Stimulated activated memory B cell treated with anti-CD40 and anti-IgM and Interleukin-4, amounts not matched to agents 10 μg/mL and 1 μg/mL and 100 μg/mL, for 72 hours (primary cell): ENCODE measurements at places on chromosomes 6 and 20.
A peak's percentile ranks its signal among the peaks of the same experiment; 100 is the strongest.

DNA sequence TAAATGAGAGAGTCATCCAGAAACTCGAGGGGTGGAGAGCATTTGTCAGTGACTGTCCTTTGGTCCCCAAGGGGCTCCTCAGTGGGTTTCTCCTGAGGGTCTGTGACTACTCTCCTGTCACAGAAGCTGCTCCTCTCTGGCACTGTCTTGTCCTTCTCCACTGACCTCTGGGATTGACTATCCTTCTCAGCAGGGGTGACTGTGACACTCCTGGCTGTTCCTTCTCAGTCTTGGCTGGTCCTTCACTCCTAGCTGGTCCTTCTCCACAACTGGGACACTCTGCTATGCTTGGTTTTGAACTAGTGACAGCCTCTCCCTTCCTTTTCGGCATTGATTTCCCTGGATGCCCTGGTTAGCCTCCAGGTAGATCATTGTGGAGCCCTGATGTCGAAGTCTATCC is 33.5 kb downstream of the DYNLT1 start:
- ATAC-seq, result no peak

- ATAC-seq, result no peak
These were observed 131.6 kb downstream of the PHACTR3 start for GRCh38 chr20:59735917-59736316.

GRCh38 chr6:85278466-85279035 is 171.3 kb upstream of the NT5E start:
- ATAC-seq, result no peak

DNA sequence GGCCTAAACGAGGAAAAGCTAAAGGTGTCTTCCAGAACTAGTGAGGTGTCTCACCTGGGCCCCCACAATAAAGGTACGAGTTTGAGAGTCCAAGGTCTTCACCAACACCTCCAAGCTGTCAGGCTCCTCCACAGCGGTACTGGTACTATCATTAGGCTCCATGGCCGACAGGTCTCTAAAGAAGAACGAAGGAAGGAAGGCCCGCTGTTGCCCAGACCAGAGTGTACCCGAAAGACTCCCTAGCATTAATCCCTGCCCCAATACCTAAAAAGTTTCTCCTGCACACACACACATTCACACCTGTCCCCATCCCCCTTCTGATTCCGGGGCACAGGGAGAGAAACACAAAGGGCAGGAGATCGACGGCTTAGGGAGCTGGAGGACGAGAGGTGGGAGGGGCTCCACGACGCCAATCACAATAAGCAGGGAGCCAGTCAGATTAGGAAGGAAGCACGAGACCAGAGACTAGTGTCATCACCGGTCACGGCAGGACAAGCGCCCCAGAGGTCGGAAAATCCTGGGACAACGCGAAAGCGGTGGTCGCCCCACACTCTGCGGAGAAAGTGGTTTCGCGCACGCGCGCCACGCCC is 764 bp downstream of the BAG6 start:
- peak; percentile 60 for ATAC-seq

DNA sequence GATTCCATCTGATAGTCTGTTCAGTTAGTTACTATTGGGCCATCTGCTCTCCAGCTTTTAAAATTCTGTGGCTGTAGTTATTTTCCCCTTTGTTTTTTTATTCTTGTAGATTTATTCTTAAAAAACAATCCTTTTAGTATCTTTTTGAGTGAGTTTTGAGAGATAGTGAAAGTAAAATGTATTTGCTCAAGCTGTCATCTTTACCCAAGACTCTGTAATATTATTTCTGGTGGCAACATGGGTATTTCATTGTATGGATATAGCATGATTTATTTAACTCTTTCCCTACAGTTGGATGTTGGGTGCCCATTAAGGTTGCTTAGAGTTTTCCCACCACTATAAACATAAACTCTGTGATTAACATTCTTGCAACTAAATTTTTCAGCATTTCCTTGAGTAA is 24.6 kb downstream of the STK4 start:
- ATAC-seq, result no peak

DNA sequence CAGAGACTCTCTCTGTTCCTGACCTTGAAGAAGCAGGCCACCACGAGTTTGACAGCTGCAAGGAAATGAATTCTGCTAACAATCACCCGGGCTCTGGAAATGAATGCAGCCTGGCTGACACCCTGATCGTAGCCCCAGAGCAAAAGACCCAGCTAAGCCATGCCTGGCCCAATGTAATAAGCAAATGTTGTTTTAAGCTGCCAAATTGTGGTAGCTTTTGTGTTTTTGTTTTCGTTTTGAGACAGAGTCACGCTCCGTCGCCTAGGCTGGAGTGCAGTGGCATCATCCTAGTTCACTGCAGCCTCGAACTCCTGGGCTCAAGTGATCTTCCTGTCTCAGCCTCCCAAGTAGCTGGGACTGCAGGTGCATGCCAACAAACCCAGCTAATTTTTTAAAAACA is 3.3 kb upstream of the OXT start:
- peak; percentile 39 for ATAC-seq

GRCh38 chr6:69280858-69281257 is 516.0 kb downstream of the LMBRD1 start:
- ATAC-seq, result no peak

- ATAC-seq, result no peak
These were observed 533.3 kb downstream of the HACE1 start for GRCh38 chr6:104326173-104327001.

GRCh38 chr6:135703621-135704020 is 147.9 kb upstream of the PDE7B start:
- ATAC-seq, result peak; percentile 85

- ATAC-seq, result peak; percentile 21
These were observed 586 bp upstream of the HMGA1 start for GRCh38 chr6:34236131-34236442.

DNA sequence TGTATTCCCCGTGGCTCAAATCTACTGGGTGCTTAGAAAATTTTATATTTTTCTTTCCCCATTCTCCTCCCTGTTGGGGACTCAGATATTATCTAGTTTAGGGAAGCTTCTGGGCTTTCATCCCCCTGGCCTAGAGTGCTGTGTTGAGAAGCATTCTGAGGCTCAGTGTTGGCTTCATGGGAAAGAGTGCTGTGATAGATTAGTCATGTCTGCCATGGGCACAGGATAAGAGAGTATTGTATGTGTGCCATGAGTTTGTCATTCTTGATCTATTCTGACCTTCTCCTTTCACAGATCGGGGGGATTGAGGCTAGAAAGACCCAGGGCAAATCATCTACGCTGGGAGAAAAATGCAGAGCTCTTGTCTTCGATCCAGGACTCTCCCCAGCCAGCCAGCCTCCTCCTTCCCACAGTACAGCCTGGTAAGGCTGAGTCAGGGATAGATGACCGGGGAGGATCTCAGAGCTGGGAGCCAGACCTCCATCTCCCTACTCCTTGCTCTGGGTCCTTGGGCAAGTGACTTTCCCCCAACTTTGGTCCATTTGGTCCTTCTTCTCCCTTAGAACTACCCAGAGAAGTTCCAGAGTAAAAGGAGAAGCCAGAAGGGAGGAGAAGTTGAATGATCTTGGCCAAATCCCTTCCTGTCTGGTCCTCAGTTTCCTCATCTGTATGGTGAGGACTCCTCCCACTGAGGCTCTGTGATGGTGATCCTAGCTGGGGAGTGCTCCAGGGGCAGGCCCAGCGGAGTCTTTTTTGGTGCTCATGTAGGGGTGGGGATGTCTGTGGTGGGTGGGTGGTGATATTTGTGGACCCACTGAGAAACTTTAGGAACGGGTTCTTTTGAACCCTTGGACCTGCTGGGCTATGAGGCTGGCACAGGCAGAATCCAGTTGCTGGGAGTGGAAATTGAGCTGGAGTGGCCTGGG is 5.0 kb downstream of the SRC start:
- no peak for ATAC-seq

GRCh38 chr6:46584586-46584985 is 68.0 kb downstream of the CYP39A1 start:
- ATAC-seq, result no peak

- peak; percentile 54 for ATAC-seq
These were observed 203.4 kb downstream of the TTLL2 start for GRCh38 chr6:167528239-167528638.

DNA sequence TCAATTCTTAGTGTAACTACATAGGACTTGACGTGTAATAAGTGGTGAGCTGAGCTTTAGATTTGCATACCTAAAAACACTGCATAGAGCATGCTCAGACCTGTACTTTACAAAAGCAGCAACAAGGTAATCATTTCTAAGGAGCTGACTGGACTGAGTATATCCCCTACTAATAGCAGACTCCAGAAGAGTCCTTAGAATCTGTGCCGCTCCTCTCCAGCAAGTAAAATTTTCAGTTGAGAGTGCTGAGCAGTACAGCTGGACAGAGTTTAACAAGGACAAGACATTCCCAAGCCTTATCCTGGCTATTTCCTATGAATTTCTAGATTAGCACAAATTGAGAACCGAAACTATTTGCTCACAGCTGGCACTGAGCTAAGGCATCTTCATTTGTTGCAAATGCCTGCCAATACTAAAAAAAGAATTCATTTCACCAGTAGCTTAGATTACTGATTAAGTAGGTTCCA is 26.1 kb upstream of the KLHL31 start:
- peak; percentile 65 for ATAC-seq
